ENCODE measurements at places on chromosomes 4 and X.

GRCh38 chrX:136488706-136489105 lies 959 bp downstream of the BRS3 start:
- no peak for DNase-seq

- DNase-seq = no peak
Measured at GRCh38 chrX:73826996-73827395, 264.0 kb downstream of the CHIC1 start.

GRCh38 chr4:110553197-110553596 lies 69.7 kb downstream of the PITX2 start:
- no peak for DNase-seq

GRCh38 chr4:70725633-70726032 lies 3.9 kb downstream of the RUFY3 start:
- no peak for DNase-seq

DNA sequence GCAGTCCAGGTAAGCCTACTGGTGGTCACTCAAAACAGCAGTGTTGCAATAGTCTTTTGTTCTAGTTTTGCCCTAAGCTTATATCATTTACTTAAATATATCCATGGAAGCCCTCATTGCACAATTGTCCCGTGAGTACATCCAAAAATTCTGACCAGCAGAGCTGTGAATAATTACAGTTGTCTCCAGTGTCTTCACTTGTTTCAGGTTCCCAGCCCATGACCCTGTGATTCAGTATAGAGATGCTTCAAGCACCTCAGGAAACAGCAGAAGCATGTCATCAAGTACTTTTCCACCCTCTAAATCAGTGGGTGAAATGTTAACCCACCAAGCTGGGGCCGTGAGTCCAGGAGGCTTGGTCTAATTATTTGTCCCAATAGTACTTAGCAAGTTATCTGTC lies 214.9 kb upstream of the RPS6KA3 start:
- no peak for DNase-seq

DNA sequence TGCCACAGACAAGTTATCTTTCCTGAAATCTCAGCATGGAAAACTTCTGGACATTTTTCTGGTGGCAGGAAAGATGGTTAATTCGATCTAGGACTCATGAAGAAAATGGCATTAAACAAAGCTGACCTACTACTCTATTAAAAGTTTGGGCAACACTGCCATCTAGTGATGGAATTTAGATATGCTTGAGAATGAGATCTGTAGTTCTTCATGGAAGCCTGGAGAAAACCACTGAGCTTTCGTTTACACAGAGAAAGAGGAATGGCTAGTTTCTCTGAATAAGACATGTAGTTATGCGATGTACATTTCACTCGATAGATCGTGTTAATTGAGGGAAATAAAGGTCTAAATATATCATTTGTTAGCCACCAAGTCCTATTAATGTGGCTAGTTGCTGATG lies 51.7 kb upstream of the CHRDL1 start:
- DNase-seq = no peak

DNA sequence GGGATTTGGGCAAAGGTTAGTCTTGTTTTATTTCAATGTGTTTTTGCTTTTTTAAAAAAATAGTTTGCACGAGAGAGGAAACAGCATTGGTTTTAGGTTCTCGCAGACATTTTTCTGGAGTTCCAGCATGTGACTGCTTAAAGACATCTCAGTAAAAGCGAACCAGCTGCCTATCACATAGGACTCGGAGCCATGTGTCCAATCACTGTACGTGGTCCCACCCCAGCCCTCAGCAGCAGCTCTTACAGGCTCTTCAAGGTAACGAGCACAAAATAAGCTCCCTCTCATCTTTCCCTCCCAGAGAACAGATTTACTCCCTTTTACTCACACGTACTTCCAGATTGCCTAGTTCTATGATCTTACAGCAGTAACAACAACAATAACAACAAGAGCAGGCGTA lies 68.7 kb downstream of the MCF2 start:
- no peak for DNase-seq

- no peak for DNase-seq
Measured at GRCh38 chr4:130071746-130072145, 975.8 kb downstream of the C4orf33 start.

DNA sequence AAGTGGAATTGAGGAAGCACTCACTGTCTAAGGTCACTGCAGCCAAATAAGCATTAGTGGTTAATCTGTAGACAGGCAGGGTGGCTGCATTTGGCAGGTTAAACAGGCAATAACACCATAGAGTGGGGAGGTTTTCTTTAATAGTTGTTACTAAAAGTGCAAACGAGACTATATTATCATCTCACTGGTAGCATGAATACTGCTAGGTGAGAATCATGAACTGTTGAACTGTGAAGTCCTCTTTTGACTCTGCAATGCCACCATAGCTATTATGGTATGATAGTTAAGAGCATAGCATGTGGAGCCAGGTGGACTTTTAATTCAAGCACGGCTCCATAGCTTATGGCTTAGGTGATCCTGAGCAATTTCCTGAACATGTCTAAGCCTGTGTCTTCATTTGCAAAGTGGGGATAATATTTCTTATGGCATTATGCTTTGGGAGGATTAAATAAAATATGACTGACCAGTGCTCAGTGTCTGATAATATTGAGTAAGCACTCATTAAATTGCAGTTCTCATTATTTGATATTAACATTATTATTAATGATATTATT lies 235.6 kb upstream of the HHIP start:
- no peak for DNase-seq

- no peak for DNase-seq
Measured at GRCh38 chr4:131344761-131345160, 1804.3 kb upstream of the PCDH10 start.

DNA sequence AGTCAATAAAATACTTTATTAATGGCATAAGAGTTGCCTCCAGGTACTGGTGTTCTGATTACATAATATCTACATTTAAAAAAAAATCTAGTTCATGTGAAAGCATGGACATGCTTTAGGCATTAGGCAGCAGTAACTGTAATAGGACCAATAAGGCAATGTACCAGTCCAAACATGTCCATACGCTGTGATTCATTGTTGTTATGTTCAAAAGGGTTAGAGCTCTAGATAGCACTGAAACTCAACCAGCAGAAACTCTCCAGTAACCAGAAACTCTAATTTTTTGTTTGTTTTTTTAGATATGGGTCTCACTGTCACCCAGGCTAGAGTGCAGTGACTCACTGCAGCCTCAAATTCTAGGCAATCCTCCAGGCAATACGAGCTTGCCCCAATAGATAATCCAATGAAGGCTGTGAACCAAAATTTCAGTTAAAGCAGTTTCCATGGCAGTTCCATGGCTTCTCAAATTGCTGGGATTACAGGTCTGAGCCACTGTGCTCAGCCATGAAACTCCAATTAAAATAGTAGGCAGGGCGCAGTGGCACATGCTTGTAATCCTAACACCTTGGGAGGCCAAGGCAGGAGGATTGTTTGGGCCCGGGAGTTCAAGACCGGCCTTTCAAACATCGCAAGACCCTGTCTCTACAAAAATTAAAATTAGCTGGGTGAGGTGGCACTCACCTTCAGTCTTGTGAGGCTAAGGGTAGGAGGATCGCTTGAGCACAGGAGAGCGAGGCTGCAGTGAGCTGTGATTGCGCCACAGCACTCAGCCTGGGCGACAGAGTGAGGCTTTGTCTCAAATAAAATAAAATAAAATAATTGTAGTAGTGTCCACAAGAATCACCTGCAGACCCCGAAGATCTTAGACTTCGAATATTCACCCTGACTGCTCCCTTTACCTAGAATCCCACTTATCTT lies 36.3 kb downstream of the MGARP start:
- DNase-seq = no peak

- no peak for DNase-seq
Measured at GRCh38 chr4:146381263-146381872, 140.4 kb downstream of the SLC10A7 start.

DNA sequence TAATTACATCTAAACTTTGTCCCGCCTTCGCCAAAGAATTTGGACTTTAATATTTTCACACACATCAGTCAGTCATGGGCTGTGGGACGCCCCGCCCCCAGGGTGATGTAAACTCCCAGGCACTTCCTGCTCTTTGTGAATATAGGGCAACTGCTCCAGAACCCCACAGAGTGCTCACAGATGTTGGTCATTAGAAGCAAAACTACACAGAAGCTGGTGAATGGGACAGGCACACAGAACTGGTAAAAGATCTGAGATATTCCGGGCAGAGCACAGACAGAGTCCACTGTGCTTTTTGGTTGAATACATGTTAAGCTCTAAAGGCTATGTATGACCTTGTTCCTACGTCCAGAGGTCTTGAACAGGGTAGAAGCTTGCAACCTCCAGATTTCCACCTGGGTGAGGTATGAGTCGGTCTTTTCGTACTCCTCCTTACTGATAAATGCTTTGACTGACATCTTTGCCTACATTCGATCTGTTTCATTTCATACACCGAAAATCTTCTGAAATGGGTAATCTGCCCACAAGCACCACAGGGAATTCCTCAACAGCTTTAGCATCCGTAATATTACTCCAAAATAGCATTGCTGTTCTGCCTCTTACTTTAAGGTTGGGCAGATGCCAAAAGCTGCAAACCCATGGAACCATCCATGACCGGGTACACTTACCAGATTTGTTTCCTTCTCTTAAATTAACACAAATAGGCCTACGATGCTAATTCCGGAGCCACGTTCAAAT lies 144.6 kb downstream of the AMELX start:
- DNase-seq = no peak

- DNase-seq = no peak
Measured at GRCh38 chrX:64571011-64571410, 175.8 kb upstream of the MTMR8 start.

GRCh38 chrX:12901486-12901885 lies 4.9 kb upstream of the TLR8 start:
- peak; percentile 80 for DNase-seq

- DNase-seq = no peak
Measured at GRCh38 chr4:110485452-110485851, 9.5 kb downstream of the ENPEP start.

- no peak for DNase-seq
Measured at GRCh38 chrX:134388161-134389109, 71.5 kb upstream of the HPRT1 start.

- no peak for DNase-seq
Measured at GRCh38 chr4:111393781-111394180, 751.5 kb upstream of the FAM241A start.

DNA sequence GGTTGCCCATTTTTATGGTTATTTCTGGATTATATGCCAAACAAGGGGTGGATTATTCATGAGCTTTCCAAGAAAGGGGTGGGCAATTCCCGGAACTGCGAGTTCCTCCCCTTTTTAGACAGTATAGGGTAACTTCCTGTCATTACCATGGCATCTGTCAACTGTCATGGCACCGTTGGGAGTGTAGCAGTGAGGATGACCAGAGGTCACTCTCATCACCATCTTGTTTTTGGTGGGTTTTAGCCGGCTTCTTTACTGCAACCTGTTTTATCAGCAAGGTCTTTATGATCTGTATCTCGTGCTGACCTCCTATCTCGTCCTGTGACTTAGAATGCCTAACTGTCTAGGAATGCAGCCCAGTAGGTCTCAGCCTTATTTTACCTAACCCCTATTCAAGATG lies 57.6 kb downstream of the SH3KBP1 start:
- DNase-seq = no peak

- DNase-seq = no peak
Measured at GRCh38 chr4:57159866-57160265, 49.7 kb upstream of the IGFBP7 start.

GRCh38 chrX:132216283-132216682 lies 3.0 kb downstream of the RAP2C start:
- DNase-seq = no peak

- DNase-seq = no peak
Measured at GRCh38 chr4:47213971-47214370, 182.6 kb downstream of the GABRB1 start.

GRCh38 chrX:111353793-111354192 lies 58.2 kb downstream of the DCX start:
- no peak for DNase-seq

GRCh38 chrX:80282535-80282934 lies 137.7 kb upstream of the TENT5D start:
- DNase-seq = no peak

- no peak for DNase-seq
Measured at GRCh38 chrX:132171881-132172280, 44.1 kb upstream of the FRMD7 start.

GRCh38 chr4:138192113-138192512 lies 50.0 kb downstream of the SLC7A11 start:
- DNase-seq = no peak

DNA sequence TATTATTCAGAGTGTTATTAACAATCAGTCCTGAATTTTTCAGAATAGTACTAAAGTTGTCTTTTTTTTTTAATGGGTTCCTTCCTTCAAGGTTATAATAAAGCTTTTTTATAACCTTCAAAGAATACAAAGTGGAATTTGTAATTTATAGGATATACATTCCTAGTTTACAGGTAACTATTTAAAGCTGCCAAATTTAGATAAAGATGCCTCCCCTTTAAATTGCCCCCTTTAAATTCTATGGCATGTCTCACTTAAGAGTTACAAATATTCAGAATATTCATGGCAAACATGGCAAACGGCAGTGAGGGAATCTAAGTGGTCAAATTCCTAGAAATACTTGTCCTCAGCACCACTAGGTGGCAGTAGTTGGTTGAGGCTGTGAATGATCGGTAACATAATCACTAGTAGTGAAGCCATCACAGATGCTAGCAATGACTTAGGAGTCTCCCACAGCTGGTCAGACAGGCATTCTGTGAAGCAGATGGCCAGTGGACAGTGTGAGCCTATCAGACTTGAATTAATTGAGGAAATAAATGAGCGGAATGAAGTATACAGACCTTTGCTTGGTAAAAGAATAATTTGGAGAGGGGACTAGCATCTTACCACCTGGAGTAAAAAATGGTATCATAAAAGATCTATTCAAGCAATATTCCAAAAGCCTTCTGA lies 86.4 kb downstream of the CBR4 start:
- peak; percentile 68 for DNase-seq

DNA sequence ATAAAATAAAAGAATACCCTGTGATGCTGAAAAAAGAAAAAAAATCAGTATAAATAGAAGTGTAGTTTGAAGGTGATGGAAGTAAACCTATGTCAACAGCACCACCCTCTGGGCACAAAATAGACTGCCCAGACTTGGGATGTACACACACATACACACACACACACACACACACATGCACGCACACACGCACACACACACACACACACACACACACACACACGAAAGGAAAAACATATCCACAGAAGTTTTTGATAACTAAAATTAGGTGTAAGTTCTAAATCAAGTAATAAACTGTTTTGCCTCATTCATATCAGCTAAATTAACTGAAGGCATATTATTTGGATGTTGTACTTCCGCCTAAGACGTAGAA lies 40.5 kb downstream of the ANXA5 start:
- peak; percentile 35 for DNase-seq

GRCh38 chr4:68592673-68593072 lies 16.6 kb upstream of the UGT2B17 start:
- DNase-seq = no peak

DNA sequence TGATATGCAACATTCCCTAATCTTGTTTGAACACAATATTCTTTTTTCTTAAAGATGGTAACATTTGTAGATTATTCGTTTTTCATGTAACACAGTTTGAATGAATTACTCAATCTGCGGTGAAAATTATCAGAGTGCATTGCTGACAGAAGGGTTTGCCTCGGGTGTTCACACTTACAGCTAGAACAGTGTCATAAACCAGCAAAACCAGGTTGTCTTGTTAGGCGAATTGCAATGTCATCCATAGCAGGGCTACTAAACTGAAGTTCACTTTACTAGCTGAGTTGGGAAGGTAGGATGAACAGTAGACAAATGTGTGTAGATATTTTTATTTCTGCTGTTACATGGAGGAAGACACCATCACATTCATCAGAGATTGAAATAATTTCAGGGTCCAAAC lies 98.9 kb downstream of the SLC39A8 start:
- DNase-seq = no peak

Measured in activated naive CD4-positive, alpha-beta T cell treated with anti-CD3 and anti-CD28 coated beads, Interleukin-2, amount 10 ng/mL, durations not matched to agents 7 days and 5 days (primary cell).